ENCODE measurements at places on chromosomes 16 and 17.
A peak's percentile ranks its signal among the peaks of the same experiment; 100 is the strongest.

DNA sequence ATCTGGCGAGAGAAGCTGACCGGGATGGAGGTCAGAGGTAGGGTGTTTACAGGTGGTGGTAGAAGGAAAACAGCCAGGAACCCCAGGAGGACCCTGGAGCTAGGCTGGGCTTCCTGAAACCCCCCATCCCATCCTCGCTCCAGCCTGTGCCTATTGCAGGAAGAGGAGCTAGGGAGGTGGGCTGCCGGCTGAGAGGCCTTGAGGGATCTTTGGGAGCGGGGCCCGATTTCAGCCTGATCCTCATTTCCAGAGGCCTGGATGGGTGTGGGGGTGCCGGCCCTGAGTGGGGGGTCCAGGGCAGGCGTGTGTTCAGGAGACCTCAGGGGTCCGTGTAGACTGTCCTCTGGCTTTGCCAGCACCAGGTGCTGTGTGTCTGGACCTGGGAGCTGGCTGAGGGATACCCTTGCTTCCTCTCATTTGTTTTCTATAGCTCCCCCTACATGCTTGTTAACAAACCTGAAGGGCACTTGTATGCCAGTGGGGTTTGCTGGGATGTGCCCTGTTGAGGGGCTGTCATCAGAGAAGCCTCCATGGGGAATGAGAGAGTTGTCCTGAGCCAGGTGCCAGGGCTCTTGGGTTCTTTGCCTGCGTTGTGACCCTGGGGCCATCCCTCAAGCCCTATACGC lies 18.9 kb upstream of the RAP1GAP2 start:
- DNase-seq: no peak

DNA sequence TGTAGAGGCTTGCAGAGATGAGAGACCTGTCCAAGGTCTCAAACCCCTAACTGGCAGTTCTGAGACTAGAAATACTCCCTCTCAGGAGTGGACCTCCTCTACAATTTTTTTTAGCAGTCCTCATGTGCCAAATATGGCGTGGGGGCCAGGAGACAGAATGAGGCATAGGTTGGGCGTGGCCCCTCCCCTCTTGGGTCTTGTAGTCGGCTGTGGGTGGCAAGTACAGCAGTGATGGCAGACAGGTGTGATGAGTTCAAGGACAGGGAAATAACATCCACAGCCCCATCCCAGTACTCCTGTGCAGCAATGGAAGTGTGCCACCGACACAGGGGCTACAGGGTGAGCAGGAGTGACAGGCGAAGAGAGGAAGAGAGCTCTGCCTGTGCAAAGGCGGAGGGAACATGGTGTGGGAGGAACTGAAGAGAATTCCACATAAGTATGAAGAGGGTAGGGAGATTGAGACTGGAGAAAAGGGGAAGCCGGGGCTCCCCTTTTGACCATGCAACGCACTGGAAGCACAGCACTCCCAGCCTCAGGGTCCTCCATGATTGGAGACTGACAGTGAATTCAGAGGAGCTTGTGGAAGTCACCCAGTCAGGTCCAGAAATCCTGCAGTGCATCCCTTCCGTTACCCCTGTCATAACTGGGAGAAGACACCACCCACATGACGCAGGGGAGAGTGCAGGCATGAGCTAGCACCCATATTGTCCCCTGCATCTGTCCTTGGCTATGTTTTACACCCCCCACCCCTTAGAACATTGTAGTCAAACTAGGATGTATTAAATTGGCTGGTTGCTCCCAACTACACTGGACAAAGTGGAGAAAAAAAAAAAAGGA lies 14.8 kb upstream of the CETP start:
- DNase-seq: no peak

GRCh38 chr17:1485423-1486376 lies 6.8 kb downstream of the MYO1C start:
- no peak for DNase-seq

DNA sequence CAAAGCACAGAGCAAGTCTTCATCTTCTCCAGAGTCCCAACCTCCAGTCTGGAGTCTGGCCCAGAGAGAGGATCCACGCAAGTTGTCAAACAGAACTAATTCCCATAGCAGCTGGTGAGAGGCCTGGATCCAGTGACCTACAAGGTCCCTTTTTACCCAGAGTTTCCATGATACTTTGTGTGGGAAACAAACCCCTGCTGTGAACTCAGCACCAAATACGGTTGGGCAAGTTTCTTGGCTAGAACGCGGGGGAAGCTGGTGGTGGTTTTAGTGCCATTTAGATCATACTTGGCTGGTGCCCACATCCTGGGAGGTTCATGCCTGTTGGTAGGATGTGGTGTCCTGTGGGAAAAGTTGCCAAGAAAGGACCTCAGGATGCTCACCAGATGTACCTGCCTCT lies 18.1 kb downstream of the TMC7 start:
- DNase-seq: peak; percentile 51

DNA sequence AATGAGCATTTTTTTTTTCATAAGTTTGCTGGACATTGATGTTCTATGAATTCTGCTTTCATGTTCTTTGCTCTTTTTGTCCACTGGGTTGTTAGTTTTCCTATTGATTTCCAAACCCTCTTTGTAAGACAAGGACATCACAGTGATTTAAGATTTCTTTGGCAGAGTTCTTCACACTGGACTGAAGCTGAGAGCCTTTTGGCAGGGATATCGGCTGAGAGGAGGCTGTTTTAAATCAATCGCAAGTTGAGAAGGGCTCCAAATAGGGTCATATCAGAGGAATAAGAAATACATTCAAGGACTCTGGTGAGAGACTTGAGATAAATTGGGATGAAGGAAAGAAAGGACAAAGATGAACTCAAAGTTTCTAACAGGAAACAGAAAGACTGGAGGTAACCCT lies 165.8 kb upstream of the AXIN2 start:
- no peak for DNase-seq
